ENCODE measurements at places on chromosomes 5 and 9.

DNA sequence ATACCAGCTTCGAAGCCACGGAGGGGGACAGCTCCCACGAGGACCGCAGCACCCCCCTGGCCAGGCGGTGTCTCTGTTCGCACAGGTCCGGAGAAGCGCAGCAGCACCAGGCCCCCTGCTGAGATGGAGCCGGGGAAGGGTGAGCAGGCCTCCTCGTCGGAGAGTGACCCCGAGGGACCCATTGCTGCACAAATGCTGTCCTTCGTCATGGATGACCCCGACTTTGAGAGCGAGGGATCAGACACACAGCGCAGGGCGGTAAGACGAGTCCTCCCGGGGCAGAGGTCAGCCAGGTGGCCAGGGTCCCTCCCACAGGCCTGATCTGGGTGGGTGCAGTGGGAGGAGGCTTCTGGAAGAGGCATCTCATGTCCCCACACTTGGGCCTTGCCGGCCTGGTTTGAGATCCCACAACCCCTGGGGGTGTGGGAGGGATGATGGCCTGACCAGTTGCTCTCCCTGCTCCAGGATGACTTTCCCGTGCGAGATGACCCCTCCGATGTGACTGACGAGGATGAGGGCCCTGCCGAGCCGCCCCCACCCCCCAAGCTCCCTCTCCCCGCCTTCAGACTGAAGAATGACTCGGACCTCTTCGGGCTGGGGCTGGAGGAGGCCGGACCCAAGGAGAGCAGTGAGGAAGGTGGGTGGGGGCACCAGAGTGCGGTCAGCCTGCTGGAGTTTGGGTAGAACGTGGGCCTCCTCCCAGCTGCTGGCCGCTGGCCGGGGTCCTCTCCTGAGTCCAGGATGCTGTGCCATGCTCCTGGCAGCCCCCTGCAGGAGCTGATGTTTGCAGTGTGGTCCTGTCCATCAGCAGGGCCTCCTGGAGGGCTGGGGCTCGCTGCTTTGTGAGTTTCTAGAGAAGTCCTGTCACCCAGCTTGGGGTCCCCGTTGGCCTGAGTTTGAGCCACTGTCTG is 2.8 kb upstream of the AJM1 start:
- DNase-seq = peak; percentile 22

DNA sequence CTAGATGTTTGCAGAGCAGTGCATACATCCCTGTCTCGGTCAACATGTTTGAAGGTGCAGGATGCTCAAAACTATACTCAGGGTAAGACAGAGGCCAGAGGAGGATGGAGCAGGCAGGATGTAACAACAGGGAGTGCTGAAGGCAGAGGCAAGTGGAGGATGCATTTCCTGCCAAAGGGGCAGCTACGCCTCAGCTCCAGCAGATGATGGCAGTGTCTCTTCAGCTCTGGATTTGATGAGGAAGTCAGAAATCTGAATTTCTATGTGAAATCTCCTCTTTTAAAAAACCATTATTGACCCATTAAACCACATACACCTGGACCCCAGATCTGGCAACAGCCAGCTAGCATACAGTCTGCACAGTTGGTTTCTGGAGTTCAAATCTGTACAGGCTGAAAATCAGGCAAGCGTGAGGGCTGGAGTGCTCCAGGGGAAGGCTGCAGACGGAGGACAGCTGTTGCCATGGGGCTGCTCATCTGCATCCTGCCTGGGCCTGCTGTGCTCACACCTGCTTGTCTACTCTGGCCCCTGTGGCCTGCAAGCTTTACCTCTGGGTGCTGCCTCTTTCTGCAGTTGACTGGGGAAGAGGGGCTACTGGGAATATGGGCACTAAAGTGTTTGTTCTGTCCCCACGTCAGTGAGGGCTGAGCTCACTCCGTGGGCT is 152.9 kb upstream of the SLC28A3 start:
- DNase-seq = peak; percentile 32

GRCh38 chr5:37060030-37060429 is 183.5 kb downstream of the NIPBL start:
- DNase-seq = no peak

GRCh38 chr9:37972351-37972848 is 68.5 kb upstream of the SLC25A51 start:
- DNase-seq = no peak

- DNase-seq = no peak
These were observed 343.3 kb upstream of the TNC start for GRCh38 chr9:115461280-115461679.

DNA sequence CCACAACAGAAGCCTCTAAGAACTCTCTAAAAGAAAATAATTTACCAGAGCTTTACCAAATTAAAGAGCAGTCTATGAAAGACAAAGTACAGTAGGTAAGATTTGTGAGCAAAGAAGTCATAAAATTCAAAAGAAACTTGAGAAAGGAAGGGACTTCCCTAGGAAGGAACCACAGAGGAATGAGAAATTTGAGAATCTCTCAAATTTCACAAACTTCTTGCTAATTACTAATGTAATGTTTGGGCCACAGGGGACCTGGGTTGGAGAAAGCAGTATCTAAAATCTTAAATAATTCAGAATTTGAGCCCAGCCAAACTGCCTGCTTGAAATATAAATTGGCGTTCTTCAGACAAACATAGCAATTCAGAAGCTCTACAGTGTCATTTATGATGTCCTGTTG is 225.0 kb upstream of the PRR16 start:
- DNase-seq = no peak

- DNase-seq = no peak
These were observed at the start of gene CDX1 for GRCh38 chr5:150166650-150167511. Gene CDX1, plus strand, starts transcription at chr5:150166778. Its CDS starts 99 bp downstream, at chr5:150166877.

- no peak for DNase-seq
These were observed 6.6 kb downstream of the FBXW11 start for GRCh38 chr5:171999877-172000276.
